ENCODE measurements at places on chromosomes 1 and 21. TPM values are rescaled to one million over a fixed set of nuclear protein-coding genes. Genes with fewer than 3 reads are reported as not detected.
A peak's percentile ranks its signal among the peaks of the same experiment; 100 is the strongest.

- DNase-seq, result no peak
These were observed 428.6 kb upstream of the CAMK1G start for GRCh38 chr1:209154912-209155311.

- DNase-seq, result peak; percentile 29
These were observed 14.0 kb upstream of the GBP5 start for GRCh38 chr1:89286549-89287180.

DNA sequence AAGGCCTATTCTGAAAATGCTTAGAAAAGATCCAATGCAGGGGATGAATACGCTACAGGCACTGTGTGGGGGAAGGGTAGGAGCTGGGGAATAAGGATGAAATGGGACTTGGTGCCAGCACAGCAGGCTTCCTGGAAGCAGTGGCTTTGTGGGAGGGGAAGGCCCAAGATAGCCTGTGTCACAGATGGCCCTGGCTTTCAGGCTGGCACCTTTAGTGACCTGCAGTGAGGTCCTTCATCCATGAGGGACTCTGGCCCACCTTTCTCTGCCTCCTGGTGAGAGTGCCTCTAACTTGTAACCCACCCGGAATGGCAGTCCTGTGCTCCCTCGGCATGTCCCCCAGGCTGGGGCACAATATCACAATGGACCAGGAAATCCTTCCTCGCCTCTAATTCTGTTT, 919 bp downstream of the CHI3L1 start:
- DNase-seq, result no peak

GRCh38 chr1:205578780-205579571, 52.8 kb downstream of the ELK4 start:
- DNase-seq, result no peak

GRCh38 chr1:221076391-221076811, 197.2 kb downstream of the HLX start:
- DNase-seq, result no peak

DNA sequence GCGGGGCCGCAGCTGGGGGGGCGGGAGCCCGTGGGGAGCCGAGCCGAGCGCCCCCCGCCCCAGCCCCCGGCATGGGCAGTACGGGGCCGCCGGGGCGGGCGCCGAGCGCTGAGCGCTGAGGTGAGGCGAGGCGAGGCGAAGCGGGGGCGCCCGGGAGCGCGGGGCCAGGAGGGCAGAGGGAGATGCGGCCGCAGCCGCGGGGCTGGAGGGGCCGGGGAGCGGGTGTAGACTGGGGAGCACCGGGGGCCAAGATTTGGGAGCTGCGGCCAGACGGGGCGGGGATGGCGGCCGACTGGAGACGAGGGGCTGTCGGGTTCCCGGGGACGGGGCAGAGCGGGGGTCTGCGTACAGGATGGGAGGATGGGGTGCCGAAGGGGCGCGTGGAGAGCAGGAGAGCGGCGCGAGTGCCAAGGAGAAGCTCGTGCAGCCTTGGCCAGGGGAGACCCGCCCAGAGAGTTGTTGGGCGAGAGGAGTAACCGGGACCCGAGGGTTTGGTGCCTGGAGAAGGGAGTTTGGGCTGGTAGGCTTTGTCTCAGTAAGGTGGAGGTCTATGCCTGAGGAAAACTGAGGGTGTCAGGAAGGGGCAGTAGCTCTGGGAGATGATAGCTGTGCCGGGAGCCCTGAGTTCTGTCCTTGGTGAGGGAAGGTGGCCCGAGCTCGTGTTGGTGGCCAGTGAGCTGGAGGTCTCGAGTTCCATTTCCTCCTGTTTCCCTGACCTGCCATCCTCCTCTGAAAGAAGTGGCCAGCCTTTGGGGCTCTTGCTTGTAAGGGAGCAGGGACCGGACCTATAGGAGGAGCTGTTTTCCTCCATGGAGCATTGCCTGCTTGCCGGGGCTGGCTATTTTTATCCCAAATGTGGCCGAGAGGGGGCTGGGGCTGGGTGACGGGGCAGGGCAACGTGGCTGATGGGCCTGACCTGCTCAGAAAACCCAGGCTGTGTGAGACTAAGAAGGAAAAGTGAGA, 539 bp downstream of the ATP8B2 start:
- DNase-seq, result peak; percentile 22

- DNase-seq, result no peak
These were observed 13.9 kb upstream of the PTPN14 start for GRCh38 chr1:214565310-214565709.

- DNase-seq, result no peak
These were observed 71.5 kb upstream of the NR5A2 start for GRCh38 chr1:199956005-199956404.

DNA sequence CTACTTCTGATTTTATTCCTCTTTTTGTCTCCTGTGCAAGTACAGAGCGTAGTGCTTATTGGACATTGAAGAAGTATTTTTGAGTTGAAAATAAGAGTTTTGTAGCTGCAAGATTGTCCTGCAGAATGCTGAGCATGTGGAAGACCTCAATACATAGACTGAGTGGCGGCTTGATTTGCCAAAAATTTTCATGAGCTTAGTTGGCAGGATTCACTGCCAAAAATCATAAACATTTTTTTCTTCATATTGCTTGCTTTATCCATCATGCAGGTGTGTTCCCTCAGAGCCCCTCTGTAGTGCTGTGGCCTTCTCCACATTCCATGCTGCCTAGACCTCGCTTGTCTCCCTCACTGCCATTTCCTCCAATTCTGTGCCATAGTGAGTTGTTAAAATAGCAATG, 100.1 kb downstream of the DUSP10 start:
- no peak for DNase-seq

DNA sequence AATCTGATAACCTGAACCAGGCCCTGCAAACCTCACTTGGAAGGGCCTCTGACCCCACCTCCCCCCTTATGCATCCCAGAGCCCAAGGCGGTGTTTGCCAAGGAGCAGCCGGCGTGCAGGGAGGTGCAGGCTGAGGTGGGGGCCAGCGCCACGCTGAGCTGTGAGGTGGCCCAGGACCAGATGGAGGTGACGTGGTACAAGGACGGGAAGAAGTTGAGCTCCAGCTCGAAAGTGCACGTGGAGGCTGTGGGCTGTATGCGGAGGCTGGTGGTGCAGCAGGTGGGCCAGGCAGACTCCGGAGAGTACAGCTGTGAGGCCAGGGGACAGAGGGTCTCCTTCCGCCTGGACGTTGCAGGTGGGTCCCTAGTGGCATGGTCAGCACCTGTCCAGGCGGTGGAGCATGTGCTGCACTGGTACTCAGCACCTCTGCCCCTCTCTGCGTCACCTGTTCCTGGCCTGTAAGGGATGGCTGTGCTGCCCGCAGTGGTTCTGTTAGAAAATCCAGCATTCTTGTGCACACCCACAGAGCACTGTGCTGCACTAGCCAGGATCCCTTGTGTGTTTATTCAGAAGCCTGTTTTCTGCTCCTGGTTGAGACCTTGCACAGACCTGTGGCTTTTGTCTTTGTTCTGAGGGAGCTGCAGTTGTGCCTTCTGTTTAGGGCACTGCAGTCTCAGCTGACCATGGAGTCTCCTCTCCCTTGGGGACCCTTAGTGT, 11.6 kb downstream of the OBSCN start:
- DNase-seq, result no peak

DNA sequence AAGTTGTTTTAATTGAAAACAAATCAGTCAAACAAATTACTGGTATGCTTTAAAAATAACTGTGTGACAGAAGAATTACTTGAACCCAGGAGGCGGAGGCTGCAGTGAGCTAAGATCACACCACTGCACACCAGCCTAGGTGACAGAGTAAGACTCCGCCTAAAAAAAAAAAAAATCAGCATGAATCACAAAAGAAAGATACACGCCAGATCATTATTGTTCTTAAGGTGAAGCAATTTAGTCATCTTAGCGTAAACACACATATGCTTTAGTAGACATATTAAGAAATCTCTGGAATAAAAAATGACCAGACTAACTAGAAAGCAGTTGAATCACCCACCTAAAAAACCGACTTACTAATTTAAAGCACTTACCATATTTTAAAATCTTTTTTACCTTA, 20.2 kb downstream of the RERE start:
- DNase-seq, result no peak

GRCh38 chr1:21865943-21866706, 54.1 kb downstream of the LDLRAD2 start:
- DNase-seq, result no peak

DNA sequence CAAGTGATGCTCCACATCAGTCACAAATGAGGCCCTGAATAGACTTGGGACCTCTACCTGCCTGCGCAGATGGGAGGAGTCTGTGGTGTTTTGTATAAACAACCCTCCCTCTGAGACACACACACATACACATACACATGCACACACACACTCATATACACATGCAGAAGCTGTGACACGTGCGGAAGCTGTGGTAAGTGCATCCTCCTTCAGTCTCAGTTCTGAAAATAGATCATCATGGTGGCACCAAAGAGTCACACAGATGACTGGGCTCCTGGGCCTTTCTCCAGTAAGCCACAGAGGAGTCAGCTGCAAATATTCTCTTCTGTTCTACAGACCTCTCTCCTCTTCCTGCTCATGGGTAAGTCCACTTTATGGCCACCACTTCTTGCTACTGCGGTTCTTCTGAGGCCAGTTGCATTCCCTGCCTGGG, at the start of gene LY9:
Gene LY9, plus strand, starts transcription at position 224 of the 433 bp plus-strand sequence. Its CDS starts 14 bp downstream, at position 238.
- DNase-seq, result peak; percentile 76

GRCh38 chr1:6467224-6467623, 1.3 kb upstream of the TNFRSF25 start:
- no peak for DNase-seq

GRCh38 chr1:2209400-2210083, 15.0 kb upstream of the FAAP20 start:
- DNase-seq, result no peak

DNA sequence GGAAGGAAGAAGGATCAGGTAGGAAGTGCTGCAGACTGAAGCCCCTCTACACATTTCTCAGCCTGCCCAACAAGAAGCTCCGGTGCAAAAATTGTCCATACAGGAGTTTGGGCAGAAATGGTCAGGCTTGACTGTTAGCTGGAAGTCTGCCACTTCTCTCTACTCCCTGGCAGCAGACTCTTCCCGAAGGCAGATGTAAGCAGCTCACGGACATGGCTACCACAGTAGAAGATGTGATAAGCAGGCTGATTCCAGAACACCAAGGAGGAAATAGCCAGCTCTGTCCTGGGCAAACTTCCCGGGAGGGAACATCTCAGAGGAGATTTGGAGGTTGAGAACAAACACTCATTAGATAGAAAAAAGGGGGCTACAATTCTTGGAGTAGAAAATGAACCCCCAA, 52.6 kb downstream of the TRABD2B start:
- no peak for DNase-seq

DNA sequence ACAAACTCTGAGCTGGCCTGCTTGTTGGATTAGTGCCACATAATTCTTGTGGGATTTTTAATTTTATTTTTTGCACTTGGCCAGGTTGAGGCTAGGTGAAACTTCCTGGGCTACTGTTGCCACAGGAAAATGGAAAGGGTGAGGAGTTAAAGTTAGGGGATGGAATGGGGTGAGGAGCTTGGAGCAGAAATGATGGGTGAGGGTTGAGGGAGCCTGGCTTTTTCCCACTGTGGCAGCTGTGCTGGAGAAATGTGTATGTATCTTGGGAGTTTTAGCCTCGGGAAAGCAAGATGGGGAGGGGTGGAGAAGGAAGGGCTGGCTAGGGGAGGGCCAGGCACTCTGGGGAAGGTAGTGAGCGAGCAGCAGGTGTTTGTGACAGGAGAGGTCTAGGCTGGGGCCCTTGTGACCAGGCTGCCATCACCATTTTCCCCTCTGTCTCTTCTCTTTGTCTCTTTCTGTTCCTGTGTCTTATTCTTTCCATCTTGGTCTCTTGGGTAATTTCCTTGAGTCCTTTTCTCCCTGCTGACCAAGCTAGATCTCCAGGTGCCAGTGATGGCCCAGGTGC, 2.0 kb downstream of the ZNF687 start:
- DNase-seq, result no peak

DNA sequence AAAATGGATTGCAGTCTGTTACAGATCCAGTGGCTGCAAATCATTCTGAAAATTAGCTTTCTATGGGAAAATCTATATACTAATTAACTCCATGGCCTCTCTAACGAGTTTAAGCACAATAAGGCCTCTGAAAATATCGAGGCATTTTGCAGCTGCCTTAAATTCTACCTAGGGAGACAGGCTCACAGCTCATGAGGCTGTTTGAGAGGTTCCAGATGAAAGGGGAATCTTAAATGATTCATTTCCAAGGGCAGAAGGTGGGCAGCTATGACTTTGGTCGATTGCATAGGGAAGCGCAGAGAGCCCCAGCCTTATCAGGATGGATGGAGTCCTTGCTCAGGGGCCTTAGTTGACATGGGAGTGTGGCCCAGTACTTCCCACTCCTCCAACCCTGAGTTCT, 216.8 kb upstream of the POU3F1 start:
- DNase-seq, result no peak

DNA sequence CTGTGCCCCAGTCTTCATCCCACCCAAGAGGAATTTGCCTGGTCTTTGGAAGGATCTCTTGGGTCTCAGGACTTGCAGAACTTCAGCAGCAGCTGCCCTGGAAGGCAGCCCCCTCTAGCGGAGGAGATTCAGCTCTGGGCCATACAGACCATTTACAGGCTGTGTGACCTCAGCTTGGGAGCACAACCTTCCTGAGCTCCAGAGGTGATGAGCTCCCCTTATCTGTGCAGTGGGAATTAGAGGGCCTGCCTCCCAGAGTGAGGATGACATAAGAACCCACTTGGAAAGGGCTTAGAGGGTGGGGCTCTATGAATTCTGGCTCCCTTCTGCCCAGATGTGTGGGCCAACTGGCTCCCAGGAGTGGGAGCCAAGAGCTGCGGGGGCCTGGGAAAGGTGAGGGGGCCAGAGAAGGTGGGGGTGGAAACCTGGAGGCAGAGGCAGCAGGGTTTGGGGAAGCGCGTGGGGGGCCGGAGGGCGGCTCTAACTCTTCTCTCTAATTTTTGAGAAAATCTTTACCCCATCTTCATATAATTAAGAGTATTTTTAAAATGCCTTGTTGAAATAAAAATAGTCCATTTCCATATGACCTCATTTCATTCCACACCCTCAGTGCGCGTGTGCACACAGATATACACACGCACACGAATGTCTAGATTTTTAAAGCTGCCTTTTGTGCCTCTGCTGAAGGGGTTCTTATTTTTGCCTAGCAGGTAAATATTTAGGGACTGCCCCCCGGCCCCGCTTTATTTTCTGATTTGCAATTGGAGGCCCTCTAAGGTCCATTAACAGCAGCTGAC, 21.5 kb downstream of the EPHB2 start:
- DNase-seq, result no peak

- no peak for DNase-seq
These were observed 665.5 kb downstream of the PTPRU start for GRCh38 chr1:29901624-29902325.

- DNase-seq, result no peak
These were observed 39.5 kb upstream of the FAM20B start for GRCh38 chr1:178986204-178986603.

DNA sequence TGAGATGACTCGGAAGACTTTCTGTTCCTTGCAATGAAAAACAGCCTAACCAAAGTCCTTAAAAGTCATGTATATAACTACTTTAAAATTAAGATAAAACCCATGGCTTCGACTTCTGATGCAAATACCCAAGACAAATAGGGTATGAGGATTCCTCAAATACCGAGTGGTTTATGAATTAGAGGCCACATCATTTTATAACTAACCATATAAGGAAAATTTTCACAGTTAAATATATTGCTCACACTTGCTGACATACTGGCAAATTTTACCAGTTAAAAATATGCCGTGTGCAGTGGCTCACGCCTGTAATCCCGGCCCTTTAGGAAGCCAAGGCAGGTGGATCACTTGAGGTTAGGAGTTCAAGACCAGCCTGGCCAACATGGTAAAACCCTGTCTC, 5.4 kb downstream of the RERE start:
- DNase-seq, result no peak

The LCE1D gene
- not detected for total RNA-seq

The FCRLB gene
- total RNA-seq, result not detected

The FAM177B gene
- total RNA-seq, result not detected

The LGR6 gene
- not detected for total RNA-seq

The CPLANE2 gene
- total RNA-seq, result 3.8 TPM

The LCE2B gene
- total RNA-seq, result not detected

The GBP5 gene
- total RNA-seq, result 154 TPM

The CLDN8 gene
- not detected for total RNA-seq

The NBPF3 gene
- total RNA-seq, result 3.3 TPM
